ENCODE measurements at places on chromosomes 12 and 14.

GRCh38 chr12:10111451-10111850 lies 12.7 kb upstream of the CLEC1A start:
- DNase-seq = no peak

- DNase-seq = no peak
Observed at GRCh38 chr12:3602488-3602887, 111.5 kb downstream of the PRMT8 start.

DNA sequence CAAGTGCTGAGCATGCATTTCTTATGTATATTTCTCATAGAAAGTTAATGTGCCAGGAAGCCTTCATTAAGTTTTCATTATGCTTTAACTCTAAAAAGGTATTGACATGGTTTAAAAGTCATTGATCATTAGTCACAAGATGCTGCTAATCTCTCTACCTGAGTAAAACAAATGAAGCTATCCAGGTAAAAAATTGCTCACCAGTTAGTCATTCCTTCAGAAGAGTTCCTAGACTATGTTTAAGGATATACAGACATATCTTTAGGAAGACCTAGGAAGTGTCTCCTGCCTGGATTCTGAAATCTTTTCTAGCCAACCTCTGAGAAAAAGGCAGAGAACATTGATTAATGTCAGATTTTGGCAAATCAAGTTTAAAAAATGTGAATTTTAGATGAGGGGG lies 274.2 kb downstream of the PDZRN4 start:
- DNase-seq = no peak

GRCh38 chr12:108335349-108336119 lies 3.6 kb downstream of the CMKLR1 start:
- no peak for DNase-seq

DNA sequence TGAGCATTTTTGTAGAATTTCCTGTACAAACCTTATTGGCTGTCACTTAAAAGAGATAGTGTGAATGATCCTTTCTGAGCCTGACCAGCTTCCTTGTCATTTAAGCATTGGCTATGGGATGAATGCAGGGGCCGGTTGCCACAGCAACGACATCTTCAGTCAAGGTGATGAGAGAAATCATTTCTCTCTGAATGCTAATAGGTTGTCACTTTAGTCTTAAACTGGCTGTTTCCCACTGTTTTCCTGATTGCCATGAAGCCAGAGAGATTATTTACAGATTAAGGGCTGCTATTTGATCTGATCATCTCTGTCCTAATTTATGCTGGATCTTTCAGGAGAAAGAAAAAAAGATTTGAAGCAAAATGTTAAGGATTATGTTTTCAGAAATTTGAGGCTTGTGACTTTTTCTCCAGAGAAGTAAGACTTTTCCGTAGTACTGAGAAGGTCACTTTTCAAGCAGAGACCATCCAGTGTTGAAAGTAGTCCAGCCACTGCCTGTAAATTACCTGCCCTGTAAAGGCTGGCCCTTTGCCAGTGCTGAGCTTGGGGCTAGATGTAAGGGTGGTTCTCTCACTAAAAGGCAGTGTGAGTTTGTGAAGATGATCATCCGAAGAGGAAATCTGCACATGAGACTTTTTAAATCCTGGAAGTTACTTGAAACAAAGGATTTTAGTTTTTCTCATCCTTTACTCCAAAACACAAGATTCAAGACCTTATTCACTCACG lies 235.6 kb downstream of the DACT1 start:
- DNase-seq = no peak

DNA sequence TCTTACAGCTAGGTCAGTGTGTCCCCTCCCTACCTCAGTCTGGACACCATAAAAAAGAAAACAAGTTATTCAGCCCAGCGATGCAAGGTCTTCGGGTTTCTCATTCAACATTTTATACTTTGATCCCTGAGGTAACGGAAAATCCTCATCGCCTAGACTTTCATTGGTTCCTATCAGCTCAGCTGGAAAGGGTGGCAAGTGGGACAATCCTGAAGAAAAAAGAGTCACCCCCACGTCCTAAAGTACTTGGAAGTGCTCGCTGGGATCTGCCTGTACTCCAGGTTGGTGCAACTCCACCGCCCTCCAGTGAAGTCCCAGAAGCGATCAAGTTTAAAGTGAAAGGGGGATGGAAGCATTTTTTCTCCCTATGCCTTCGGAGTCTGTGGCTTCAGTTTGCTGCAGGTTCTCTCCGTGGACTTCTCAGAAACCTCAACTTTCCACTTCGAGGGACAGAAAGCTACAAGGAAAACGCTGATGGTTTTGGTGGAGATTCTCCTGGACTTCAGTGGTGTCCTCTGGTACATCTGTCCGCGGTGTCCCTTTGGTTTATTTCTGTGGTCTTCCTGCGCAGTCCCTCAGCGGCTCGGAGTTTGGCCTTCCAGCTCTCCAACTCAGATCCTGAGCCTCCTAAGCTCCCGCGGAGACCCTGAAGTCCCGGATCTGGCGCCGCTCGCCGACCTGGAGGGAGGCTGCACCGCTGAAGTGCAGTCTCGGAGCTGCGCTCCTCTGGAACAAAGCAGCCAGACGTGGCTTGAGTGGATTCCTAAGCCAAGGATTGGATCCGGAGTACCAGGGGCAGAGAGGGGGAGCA lies 1.8 kb upstream of the LRFN5 start:
- DNase-seq = no peak

- DNase-seq = no peak
Observed at GRCh38 chr12:34188974-34189373, 166.7 kb downstream of the ALG10 start.

DNA sequence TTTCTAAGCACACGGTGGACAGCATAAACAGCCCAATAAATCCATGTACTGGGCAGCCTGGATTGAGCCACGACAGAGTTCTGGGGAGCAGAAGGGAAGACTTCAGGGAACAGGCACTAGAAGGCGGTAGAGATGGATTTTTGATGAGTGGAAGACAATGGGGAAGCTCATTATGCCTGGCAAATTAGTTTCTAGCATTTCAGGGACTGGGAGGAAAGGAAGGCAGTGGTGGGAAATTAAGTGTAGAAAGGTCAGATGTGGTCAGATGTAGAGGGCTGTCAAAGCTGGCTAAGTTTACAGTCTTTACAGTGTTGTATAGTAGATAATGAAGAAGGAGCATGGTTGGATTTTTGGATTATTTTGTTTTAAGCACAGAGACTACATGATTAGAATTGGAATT lies 9.2 kb downstream of the EGLN3 start:
- DNase-seq = no peak

DNA sequence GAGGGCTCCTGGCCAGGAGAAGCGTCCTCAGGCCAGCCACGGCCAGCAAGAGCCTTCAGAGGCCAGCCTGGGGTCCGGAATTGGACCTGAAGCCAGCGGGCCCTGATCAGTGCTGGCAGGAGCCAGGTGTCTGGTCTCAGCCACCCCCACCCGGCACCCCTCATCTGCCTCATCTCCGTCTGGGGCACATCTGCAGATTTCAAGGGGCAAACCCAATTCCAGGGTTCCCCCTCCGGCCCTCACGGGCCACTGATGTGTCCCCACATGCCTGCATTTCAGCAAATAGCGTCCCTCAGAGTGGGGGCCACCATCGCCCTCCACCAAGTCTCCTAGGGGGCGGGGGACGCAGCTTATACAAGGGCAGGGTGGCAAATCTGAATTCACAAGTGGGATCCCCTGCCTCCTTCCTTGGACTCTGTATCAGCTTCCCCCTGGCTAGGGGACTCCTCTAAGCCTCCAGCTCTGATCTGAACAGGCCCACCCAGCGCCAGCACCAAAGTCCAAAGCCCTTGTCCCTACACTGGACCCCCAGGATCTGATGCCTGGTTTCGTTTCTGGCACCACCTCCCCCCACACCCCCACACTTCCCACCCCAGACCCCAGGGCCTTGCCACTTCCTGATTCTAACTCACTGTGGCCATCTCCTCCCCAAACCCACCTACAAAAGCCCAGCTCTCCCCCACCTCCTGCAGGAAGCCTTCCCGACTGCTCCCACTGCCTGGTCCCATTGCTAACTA lies 10.1 kb downstream of the TMEM179 start:
- no peak for DNase-seq

DNA sequence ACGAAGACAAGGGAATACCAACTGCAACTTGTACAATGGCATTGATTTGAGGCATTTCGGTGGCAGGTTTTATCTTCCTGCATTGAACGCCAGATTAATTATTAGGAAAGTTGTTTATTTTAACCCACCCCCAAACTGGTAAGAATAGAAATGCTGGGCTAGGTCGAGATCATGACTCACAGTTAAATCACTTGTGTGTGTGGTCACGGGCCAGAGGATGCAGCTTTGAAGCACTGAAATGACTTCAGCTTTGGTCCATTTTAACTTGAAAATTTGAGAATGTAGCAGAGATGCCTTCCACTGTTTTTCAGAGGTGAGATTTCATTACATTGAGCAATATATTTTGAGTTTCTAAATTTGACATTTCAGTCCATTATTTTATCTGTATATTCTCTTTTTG lies 23.6 kb upstream of the KCNH3 start:
- no peak for DNase-seq

DNA sequence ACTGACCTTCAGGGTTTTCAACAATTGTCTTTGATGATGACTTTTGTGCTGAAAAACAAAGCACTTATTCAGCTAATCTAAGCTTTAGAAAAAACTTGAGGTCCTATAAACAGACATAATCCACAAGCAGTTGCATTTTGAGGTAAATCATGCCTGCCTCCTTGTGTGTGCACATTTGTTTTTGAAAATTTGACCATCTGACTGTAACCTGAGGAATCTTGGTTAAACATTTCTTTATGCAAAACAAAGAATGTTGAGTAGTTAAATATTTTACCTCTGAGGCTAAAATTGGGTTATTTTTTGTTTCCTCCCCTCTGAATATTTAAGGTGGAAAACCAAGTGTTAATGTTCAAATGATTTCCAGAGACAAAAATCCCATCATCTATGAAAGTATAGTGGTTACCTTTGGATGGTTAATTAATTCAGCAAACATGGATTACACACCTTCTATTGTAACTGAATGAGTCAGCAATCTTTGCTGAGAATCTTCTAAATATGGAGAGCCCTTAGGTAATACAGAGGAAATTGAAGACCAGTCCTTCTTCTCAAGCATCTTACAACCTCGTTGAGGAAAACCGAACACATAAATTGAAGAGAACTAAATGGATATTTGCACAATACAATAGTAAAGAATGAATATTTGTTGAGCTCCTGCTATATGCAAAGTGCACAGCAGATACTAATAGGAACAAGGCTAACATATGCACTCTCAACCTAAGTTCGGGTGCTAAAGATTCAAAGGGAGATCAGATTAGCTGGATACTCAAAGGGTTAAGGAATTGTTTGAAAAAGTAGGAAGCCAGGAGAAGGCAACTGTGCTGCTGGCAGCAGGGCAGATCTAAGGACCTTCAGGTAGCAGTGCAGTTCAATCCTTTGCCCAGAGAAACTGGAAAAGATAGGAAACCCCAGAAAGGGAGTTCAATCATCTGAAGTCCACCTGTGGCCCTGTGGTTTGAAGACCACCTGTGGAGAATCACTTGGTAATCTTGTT lies 115.2 kb downstream of the BMP4 start:
- DNase-seq = no peak

DNA sequence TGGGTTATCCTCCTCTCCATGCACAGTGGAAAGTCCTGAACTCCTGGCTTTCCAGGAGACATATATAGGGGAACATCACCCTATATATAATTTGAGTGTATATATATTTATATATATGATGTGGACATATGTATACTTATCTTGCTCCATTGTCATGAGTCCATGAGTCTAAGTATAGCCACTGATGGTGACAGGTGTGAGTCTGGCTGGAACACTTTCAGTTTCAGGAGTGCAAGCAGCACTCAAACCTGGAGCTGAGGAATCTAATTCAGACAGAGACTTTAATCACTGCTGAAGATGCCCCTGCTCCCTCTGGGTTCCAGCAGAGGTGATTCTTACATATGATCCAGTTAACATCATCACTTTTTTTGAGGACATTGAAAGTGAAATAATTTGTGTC lies 4.4 kb downstream of the SSTR1 start:
- no peak for DNase-seq

- DNase-seq = no peak
Observed at GRCh38 chr12:123132951-123133619, 17.8 kb downstream of the PITPNM2 start.

DNA sequence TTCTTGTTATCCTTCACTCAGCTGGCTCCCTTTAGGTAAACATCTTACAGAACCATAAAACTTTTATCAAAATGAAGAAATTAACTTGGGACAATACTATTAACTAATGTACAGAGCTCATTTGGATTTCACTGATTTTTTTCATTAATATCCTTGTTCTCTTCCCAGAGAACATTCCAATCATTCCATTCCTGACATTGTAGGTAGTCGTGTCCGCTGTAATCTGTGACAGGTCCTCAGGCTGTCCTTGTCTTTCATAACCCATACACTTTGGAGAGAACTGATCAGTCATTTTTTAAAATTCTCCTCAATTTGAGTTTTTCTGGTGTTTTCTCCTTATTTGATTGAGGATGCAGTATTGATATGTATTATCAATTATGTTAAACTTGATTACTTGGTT lies 916.8 kb downstream of the GALC start:
- DNase-seq = no peak

- peak; percentile 53 for DNase-seq
Observed at GRCh38 chr12:132393991-132394949, 64.9 kb upstream of the GALNT9 start.

DNA sequence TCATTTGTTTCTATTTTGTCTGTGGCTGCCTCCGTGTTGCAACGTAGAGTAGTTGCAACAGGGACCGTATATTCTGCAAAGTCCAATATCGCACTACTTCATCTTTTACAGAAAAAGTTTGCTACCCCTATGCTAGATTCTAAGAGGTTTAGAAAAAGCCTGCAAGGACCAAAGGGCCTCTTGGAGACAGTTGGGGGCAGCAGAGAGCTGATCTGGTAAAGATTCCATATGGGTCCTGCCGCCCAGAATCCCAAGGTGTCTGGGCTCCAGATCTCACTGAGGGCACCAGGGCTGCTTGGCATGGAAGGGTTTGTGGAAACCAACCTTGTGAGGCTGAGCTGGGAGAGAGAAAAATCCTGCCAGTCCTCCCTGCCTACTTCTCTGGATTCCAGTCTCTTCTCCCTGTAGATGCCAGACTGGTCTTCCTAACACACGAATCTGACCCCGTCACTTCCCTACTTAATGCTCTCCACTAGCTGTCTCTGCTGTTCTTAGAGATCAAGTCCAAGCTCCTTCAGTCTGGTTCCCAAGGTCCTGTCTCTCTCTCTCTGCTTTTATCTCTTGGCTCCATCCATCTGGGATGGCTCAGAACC lies 74.6 kb downstream of the GLRX5 start:
- no peak for DNase-seq

DNA sequence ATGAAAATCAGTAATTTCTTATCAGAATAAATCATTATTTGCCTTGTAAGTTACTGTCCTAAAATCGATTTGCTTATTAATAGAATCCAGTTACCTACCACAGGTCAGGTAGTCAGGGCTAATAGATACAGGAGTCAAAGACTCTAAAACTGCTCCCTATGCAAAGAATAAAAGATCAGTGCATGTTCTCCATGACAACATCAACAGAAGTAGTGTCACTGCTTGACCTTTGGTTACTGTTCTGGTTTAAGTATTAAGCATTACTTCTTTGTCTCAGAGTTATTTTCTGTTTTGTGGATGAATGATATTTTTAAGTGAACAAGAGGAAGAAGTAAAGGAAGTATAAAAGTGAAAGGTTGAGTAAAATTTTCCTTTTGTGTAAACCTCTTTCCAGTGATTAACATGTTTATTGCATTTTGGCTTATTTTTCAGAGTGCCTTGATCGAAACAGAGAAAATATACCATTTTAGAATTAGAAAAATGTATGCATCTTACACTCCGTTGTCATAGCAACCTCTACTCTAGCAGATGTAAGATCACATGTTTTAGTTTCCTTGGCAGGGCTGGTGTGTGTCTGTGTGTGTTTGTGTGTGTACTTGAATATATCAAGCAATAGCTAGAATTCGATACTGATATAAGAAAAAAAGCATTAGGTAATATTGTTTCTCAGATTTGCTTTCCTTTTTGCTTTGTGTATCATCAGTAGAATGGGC lies 44.7 kb downstream of the ABCD2 start:
- DNase-seq = no peak

Data from ascending aorta (tissue), 2 donors.